Esophagus squamous epithelium (tissue), 5 donors: ENCODE measurements at places on chromosomes 7 and 10.

- no peak for DNase-seq
Measured at GRCh38 chr10:131832056-131832685, 68.6 kb upstream of the PPP2R2D start.

DNA sequence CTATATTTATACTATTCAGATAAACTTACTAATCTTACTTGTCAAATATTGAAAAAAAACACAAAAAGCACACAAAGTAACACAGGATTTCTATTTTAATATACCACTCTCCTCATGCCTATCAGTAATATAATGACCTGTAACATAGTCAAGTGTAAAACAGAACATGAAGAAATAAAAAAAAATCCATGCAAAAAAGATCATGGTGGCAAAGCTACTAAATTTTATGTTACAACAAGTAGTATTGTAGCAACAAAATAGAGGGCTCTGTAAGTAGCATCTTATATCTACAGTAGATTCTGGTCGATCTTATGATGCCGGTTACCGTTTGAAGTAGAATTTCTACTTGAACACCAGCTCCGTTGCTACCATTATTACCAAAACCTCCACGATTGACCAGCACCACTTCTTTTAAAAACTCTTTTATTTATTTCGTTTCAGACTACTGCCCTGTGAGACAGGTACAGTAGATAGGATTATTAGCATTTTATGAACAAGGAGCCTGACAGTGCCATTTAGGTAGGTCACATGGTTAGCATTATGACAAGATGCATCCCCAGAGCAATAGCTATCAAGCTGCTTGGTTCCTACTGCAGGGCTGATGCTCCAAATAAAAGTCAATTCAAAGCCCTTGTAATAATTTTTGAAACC lies 2.1 kb downstream of the CPED1 start:
- no peak for DNase-seq

- DNase-seq, result no peak
Measured at GRCh38 chr10:60570896-60571295, 181.2 kb upstream of the ANK3 start.

DNA sequence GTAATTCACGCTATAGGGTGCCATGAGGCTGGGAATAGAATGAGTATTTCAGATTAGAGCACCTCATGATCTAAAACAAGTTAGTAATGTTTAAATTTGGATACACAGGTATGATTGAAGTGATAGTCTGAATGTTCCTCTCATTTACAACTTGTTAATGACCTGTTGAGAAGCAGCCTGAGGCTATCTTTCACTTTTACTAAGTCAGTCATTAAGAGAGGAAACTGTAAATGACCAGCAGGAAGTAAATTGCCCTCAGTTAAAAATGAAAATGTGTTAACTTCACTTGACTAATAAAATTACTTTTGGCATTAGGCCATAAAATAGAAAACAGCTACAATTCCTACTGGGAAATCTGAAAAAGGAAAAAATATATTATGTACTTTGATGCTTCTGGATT lies 1042.0 kb downstream of the DNAJB9 start:
- DNase-seq, result no peak

DNA sequence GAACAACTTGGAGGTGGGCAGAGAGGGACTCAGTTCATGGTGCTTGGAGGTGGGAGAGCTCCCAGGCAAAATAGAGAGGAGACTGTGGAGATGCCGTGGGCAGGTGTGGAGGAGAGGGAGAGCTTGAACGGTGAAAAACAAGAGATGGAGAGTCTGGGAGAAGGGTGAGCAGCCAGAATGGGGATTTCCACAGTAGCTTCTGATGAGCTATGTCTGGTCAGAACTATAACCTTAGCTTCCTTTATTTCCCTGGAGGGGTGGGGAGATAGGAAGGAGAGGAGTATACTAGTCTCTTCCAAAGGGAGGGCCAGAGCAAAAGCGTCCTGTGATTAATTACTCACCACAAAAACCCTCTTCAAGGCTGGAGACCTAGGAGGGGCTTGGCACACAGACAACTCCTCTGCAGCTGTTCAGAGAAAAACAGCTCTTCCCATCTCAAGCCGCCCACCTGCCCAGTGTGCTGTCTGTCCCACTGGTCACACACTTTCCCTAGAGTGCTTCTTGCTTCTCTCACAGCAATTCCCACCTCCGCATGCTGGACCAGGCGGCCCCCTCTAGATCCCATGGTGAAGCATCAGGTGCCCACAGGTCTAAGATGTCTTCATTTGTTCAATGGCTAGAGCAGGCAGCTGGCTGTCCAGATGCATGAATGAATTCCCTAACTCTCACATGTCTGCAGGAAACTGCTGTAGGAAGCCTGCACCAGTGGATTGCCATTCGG lies 41.9 kb downstream of the TAS2R41 start:
- DNase-seq, result no peak

DNA sequence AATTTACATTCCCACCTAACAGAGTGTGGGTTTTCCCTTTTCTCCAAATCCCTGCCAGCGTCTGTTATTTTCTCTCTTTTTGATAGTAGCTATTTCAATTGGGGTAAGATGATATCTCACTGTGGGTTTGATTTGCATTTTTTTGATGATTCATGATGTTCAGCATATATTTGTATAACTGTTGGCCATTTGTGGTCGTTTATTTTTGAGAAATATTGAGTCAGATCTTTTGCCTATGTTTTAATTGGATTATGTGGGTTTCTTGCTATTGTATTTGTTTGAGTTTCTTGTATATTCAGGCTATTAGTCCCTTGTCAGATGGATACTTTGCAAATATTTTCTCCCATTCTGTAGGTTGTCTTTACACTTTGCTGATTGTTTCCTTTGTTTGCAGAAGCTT lies 193.8 kb downstream of the ABCA13 start:
- DNase-seq, result no peak

DNA sequence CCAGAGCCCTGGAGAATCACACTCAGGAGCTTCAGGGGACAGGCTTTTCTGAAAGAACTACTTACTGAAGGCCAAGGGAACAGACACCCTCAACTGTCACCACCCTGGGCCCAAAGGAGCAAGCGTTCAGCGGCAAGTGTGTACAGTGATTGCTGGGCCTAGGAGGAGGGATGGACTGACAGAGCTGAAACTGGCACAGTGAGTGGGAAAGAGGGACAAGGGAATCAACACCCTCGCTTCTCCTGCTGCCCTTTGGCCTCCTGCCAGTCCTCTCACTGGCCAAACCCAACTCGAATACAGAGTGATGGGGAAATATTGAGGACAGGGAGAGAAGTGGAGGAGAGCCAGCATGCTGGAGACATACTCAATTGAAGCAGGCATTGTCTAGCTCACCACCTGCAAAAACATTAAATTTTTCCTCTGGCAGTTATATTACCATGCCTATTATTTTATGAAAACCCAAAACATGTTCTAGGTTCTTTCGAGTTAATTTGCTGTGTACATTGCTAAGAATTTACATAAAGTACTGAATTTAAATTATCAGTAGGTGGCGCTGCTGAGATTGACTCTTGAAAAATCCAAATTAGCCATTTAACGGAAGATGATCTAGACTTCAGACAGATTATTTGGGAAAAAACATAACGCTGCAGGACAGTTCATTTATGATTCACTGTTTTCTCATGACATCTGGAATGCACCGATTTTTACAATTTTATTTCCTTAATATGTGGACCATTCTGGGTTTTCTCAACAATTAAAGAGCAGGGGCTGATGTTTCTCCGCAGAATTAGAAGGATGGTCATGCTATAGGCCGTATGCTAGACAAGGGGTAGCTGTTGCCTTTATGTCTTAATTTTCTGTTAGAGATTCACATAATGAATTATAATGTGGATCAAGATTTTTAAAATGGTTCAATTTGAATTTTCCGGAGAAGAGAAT lies 14.7 kb upstream of the TMEM236 start:
- DNase-seq, result no peak

DNA sequence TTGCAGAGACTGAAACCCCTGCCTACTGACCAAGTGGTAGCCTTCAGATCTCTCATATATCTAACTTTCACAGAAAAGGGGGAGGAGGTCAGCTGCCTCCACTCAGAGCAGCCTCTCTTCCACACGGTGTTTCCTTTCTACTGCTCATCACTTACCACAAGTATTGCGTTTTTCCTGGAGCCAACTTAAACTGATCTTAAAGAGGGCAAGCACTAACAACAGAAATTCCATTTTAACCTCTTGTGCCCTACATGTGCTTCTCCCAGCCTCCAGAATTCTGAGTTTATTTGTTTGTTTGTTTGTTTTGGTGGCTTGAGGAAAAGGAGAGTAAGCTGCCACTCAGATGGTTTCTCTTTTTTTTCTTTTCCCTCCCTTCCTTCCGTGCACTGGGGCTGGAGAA lies 19.1 kb downstream of the SKIDA1 start:
- no peak for DNase-seq

- no peak for DNase-seq
Measured at GRCh38 chr7:121803039-121803438, 69.9 kb upstream of the PTPRZ1 start.

DNA sequence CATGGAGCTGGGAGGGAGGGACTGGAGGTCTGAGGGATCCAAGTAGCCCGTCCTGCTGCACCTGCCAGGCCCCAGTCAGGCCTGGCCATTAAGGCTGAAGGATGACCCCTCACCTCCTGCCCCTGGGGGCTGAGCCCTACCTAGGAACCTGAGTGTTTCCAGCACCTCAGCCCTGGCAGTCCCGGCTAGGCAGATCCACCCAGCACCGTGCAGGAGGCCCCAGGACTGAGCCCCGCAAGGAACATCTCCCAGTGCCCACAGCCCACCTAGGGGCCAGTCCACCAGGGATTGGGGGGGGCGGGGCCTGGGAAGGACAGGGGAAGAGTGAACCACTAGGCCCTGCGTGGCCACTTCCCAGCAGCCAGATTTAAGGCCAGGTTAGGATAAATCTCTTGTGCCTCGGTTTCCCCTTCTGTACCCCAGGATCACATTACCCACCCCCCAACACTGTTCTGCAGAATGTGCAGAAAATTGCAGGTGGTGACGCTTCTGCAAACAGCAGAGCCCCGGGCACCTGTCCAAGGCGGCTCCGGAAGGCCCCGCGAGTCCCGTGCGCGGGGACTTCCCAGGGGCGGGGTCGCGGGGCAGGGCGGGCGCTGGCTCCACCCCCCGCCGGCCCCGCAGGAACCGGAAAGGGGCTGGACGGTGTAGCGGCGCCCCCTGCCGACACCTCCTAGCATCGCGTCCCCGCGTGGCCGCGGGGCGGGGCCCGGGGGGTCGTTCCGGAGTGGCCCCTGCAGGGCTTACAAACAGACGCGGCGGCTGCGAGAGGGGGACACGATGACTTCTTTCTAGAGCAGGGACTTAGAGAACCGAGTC lies 55.9 kb downstream of the PWWP2B start:
- DNase-seq, result no peak

DNA sequence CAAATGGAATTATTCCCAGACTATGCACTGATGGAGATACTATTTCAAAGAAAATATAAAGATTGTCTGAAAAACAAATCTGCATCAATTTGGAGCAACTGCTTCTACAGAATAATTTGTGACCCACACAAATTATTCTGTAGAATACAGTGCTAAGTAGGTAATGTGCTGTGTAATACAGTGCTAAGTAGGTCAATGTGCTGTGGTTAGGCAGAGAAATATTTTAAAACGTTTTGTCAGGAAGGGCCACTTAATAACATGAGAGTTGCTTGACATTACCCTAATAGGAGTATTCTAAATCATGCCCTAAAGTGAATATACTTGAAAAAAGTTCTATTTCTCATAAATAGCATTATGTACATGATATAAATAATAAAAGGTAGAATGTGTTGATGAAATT lies 116.5 kb upstream of the KCND2 start:
- no peak for DNase-seq

- DNase-seq, result no peak
Measured at GRCh38 chr7:96320442-96320841, 1.5 kb downstream of the SLC25A13 start.

DNA sequence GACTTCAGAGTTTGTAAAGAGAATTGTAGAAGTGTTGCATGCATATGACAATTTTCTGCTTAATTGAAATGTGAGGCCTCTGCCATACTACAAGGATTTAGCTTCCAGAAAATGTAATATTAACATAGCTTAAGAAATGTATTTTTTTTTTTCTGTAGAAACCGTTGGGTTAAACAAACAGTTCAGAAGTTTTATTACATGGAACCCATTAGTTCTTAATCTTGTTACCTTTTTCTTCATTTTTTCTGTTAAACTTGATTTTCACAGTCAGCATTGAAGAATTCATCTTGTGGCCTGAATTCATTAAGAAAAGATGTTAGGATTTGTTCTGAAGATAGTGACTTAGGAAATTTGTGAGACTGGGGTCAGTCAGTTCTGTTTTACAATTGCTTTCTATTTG lies 4.9 kb downstream of the PTEN start:
- DNase-seq, result no peak

DNA sequence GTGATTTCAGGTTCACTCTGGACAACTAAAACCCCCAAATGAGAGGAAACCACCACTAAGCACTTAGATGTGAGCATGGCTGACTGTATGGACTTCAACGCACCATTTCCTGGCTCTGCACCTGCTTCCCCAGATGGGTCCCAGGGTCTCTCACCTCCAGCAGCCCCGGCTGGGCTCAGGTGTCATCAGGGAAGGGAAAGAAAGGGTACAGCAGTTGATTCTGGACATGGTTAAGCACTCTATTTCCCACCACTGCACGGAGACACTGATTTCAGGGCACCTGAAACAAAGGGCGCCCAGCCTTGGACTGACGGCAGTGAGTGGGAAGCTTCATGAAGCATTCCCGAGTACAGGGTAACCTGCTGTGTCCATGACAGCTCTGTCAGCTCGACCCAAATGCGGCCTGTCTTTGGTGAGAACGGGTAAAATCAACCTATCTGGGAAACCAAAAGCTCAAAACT lies 19.0 kb downstream of the FAM53B start:
- DNase-seq, result no peak

DNA sequence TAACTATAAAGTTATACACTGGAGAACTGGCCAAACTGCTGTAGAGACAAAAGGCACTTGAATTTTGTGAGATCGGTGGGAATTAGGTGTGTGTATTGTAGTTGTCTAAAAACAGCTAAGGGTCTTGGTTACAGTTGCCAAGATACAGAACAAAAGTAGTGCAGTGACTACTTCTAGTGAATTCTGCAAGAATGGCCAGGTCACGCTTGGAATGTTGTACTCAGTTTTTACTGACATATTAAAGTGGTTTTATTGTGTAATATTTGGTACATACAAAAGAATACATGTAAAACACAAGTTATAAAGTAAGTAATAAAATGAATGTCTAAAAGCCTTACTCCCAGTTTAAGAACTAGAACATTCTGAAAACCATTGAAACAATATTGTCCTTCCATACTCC lies 42.4 kb downstream of the PRPF18 start:
- no peak for DNase-seq

DNA sequence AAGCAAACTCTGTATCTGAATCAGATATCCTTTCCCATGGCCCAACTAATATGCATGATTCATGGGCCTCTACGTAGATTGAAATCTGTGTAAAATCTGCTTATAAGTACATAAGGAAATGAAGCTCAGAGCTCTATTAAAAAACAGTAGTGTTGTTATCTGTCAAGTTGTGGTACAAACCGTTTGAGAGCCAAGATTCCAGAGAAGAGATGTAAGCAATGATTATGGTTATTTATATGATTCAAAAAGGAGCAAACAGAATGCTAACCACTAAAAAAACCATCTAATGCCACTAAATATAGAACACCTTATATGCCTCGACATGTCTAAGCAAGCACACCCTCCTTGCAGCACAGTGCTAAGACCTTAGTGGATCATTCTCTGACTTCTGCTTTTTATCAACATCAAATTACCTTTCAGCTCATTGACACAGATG lies 26.6 kb downstream of the RPP38 start:
- DNase-seq, result no peak
